ENCODE measurements at places on chromosomes 4 and X.

DNA sequence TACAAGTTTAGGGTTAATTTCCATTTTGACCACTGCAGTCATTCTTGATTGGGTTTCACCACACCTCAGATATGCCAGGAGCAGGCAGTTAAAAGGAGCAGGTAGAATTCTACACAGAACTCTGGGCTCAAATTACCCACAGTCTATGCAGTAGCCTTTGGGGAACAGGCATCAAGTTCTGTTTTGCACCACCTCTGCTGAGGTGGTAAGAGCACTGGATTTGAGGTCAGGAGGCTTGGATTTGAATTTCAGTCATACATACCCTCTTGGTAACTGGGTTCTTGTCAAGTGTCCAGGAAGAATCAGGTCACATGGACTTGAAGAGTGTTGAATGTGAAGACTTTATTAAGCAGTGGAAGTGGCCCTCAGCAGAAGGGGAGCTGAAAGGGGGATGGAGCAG is 40.4 kb upstream of the PGK1 start:
- DNase-seq = no peak

DNA sequence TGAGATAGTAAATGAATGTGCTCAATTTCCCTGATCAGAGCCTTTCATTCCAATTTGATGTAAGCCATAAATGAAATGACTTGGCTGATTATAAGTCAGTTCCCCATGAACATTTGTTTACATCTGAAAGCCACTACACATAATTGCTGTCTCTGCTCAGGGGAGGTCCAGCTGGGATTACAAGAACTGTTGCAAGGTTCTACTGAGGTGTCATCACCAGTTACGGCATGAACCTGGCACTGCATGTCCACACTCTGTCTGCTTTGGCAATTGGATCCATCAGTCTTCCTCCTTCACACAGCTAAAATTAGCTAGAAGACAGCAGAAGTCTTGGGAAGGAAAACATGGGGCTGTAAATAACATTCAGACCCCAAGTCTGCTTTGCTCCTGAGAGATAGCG is 12.8 kb upstream of the MBNL3 start:
- DNase-seq = no peak

GRCh38 chr4:57042711-57043169 is 64.0 kb downstream of the POLR2B start:
- no peak for DNase-seq

GRCh38 chr4:58636381-58636780 is 1526.2 kb upstream of the IGFBP7 start:
- DNase-seq = no peak

GRCh38 chr4:153838564-153838963 is 49.7 kb upstream of the SFRP2 start:
- no peak for DNase-seq

GRCh38 chrX:128927363-128927762 is 595.9 kb downstream of the SMARCA1 start:
- no peak for DNase-seq

GRCh38 chr4:166798126-166798525 is 436.2 kb downstream of the SPOCK3 start:
- DNase-seq = no peak

- DNase-seq = no peak
These were observed at the start of gene FHL1 for GRCh38 chrX:136147315-136147901. Gene FHL1 (plus strand): TSS chrX:136147533.

DNA sequence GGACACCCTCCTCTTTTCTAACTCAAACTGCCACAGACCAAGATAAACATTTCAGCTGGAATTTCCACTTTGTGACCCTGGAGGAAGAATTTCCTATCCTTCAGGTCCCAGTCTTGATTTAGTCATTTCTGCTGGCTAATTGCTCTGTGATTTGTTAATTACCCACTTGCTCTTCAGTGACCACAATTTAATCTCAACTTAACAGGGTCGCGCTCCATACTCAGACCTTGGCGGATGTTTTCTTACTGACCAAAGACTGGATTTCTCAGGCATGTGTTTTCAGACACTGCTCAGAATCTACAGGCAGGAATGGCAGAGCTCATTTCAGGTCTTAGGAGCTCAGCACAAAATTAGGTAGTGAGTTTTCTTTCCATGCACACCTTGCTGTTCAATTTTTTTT is 188.9 kb downstream of the ASMT start:
- no peak for DNase-seq

GRCh38 chr4:30181918-30182317 is 538.3 kb upstream of the PCDH7 start:
- no peak for DNase-seq

DNA sequence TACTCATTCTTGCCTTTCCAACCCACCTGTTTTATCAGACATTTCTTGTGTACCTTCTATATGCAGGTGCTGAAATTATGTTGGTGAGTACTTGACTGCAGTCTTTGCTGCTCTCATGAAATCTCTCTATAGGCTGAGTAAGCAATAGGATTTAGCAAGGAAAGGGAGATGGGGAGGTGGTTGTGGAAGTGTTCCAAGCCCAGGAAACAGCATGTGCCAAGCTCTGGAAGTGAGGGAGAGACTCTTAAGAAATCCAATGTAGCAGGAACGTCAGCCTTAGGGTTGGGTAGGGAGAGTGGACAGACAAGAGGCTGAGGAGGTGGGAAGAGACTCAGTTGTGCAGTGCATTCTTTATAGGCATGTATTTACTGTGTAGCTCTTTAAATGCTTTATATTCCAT is 5.6 kb downstream of the SEPTIN11 start:
- DNase-seq = no peak

DNA sequence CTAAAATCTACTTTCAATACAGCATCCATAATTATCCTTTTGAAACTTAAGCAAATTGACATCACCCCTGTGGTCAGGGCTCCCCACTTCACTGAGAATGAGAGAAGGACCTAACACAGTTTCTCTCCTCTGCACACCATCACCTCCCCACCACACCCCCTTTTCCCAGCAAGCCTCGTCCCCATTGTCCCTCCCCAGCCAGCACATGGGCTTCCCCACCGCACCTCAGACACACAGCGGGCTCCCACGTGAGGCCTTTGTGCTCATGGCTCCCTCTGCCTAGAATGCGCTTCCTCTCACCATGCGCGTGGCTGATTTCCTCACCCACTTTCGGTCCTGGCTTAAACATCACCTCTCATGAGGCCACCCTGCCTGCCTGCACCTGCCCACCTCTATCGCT is 639.0 kb upstream of the FRG1 start:
- no peak for DNase-seq

DNA sequence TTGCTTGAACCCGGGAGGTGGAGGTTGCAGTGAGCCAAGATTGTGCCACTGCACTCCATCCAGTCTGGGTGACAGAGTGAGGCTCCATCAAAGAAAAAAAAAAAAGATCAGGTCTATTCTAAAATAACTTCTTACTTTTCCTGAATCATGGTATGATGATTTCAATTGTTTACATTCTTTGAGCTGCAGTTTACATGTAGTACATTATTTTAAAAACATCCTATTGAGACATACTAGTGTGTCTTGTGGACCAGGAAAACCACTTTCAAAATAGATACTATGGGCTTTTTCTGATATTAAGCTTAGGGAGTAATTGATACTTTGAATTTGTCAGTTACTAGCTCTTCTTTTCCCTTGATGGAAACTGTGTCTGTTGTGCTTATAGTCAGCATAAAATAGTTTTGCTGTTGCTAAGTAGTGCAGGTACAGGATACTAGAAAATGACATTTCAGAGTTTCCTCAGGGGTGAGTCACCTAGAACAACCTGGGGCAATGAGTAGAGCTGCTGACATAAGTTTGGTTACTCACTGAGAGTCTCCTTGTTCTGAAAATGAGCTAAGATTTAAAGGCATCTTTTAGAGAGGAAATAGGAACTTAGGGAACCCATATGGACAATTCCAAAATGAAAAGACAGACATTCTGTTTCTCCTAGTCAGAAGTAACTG is 53.2 kb upstream of the C4orf54 start:
- DNase-seq = no peak

- DNase-seq = no peak
These were observed 88.1 kb downstream of the FSTL5 start for GRCh38 chr4:162075726-162076125.

DNA sequence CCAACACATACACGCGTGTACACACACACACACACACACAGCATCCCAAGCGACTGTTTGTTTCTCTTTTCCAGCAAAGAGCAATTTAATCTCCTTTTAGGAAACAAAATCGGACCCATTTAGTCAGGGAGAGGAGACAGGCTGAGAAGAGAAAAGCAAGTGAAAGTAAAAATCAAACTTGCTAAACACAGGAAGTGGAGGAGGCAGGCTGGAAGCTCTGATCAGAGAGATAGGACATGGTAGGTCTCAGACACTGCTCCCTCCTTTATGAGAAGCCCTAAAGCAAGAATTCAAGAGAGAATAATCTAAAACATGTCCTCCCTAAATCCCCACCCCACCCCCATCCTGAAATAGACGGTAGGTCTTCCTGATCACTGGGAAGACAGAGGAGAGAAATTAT is 62.3 kb downstream of the GPC3 start:
- DNase-seq = no peak

- no peak for DNase-seq
These were observed 806.0 kb downstream of the ADGRL3 start for GRCh38 chr4:62006108-62006507.

DNA sequence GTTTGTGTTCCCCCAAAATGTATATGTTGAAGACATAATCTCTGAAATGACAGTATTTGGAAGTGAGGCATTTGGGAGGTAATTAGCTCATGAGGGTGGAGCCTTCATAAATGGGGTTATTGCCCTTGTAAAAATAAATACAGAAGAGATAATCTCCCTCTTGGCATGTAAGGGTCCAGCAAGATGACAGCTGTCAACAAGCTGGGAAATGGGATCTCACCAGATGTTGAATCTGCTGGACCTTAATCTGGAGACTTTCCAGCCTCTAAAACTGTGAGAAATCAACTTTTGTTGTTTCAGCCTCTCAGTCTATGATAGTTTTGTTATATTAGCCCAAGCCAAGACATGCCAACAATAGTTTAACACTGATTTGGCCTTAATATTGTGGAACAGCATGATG is 438.2 kb upstream of the PCDH7 start:
- DNase-seq = no peak

DNA sequence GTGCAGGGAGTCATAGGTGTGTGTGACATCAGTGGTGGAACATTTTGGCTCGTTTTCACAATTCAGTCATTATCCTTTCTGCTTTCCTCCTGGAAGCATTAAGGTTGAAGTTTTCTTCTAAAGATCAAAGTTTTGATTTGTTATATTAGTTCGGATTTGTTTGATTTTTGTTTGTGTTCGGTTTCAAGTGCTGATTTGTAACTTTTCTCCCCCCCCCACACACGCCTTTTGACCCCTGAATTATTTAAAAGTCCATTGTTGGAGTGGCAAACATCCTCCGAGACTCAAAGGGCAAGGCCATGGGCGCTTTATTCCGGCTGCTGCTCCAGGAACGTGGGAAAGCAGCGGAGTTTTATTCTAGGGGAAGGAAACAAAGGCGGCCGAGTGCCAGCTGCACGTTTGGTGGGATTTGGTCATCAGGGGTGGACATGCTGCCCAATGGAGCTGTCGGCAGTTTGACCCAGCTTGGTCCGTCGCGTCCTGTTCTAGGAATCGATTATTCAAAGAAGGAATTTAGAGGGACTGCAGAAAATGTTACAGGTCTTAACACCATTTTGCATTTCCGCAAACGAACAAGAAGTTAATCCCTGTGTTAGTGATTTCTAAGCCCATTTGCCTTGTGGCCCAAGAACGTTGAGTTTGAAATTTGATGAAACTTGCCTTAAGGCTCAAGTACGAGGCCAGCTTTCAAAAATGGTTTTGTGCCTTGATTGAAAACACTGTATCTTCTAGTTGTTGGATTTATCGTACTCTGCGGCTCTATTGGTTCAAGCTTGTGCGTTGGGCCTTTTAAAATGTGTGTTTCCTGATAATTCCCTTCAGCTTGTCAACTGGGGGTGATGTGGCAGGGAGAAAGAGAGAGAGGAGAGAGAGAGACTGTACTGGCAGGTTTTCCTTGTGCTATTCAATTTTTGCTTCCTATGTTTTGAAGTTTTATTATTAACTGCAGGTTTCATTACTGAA is 565 bp upstream of the ZNF41 start:
- no peak for DNase-seq

DNA sequence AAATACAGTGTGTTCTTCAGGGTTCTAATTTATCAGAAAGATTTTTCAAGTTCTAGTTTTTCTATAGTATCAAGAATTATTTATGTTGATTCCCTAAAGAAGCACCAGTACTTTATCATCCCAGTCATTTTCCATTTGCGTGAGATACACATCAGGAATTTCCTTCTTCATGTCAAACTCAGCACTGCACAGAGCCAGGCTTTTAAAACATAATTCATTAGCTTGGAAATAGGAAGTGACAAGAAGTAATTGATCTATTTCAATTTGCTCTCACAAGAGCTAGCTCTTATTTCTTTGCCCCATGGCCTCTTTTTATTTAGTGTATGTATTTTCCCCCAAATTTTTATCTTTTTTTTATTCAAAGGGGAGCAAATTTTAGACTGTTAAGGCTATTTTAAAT is 13.0 kb upstream of the SLC10A4 start:
- DNase-seq = no peak

- DNase-seq = no peak
These were observed 898.8 kb downstream of the C4orf33 start for GRCh38 chr4:129994715-129995114.

- DNase-seq = no peak
These were observed 167.2 kb downstream of the LHFPL1 start for GRCh38 chrX:112512509-112512908.

GRCh38 chr4:6516762-6517161 is 44.3 kb upstream of the PPP2R2C start:
- no peak for DNase-seq

Data from inflammatory macrophage (primary cell).